ENCODE measurements at places on chromosomes 3 and 15.

GRCh38 chr3:153669527-153669926, 451.7 kb upstream of the ARHGEF26 start:
- DNase-seq: no peak

- no peak for DNase-seq
Observed at GRCh38 chr3:124530916-124531315, 199.3 kb upstream of the UMPS start.

DNA sequence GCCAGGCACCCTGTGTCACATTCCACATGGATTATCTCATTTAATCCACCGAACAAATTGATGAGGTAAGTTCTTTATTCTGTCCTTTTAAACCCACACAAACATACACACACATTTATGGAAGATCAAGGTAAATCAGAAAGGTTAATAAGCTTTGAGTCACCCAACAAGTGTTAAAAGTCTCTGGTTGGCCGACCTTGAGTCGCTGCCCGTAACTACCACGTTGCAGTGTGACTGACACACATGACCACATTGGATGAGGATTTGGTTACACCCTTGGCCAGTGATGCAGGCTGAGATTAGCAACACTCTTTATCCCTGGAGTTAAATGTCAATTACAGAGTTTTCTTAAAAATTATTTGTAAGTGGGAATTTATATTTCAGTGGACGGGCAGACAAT, 19.2 kb downstream of the FOXP1 start:
- DNase-seq: no peak

DNA sequence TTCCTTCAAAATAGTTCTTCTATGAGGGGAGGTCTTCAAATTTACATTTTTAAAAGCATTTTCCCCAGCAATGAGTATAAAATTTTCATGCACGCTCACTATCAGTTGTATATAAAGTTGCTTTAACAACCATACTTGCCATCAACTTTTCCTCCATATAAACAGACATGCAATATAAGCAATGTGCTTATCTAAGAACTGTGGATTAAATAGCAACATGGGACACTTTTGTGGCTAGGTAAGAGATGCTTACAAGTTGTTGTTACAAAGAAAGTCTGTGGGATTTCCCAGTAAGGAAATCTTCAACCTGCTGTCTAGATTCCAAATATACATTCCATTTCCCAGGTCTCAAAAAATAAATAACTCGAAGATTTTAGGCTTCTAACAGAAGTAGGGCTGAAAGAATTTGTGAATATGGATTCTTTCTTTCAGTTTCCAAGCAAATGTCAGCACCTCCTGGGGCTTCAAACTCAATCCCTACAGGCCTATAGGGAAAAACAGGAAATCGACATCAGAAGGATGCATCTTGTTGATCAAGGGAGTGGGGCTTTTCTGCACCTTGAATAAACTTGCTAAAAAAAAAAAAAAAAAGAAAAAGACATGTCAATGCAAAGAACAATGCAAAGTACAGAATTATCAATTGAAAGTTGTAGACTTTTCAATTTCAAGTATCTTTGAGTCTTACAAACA, 16.1 kb downstream of the TNIK start:
- DNase-seq: no peak

- peak; percentile 56 for DNase-seq
Observed at GRCh38 chr3:14548321-14548729, 8.2 kb upstream of the GRIP2 start.

DNA sequence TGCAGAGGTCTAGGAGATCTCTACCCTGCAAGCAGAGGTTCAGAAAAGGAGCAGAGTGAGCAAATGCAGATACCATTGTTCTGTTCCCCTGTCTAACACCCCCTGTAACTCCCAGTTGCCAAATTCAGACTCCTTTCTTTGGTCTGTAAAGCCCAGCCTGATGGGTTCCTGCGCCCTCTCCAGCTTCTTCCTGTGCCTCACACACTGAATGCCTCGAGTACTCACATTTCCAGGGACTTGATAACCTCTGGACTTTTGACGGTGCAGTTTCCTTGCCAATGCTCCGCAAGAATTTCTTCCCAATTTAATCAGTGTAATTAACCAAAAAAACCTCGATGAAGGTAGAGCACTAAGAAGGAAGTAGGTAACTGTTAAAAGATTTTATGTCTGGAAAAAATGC, 19.3 kb downstream of the PDE8A start:
- no peak for DNase-seq

GRCh38 chr3:191795196-191795595, 334.2 kb downstream of the PYDC2 start:
- DNase-seq: no peak

DNA sequence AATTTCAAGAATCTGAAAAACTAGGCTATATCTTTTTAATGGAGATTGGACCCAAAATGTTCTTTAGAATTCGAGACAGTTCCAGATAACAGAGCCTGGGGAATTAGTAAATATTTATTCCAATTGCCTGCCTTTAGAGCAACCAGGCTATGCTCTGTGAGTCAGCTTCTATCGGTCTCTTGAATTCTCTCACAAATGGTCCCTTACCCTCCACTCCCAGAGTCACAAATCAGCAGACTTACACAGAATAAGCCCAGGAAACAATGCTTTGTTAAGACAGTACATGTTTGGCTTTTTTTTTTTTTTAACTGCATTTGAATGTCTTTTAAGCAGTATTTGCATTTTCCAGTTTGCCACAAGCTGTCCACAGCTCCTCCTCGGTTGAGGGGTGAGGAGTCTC, 460.7 kb upstream of the CBLB start:
- peak; percentile 62 for DNase-seq

DNA sequence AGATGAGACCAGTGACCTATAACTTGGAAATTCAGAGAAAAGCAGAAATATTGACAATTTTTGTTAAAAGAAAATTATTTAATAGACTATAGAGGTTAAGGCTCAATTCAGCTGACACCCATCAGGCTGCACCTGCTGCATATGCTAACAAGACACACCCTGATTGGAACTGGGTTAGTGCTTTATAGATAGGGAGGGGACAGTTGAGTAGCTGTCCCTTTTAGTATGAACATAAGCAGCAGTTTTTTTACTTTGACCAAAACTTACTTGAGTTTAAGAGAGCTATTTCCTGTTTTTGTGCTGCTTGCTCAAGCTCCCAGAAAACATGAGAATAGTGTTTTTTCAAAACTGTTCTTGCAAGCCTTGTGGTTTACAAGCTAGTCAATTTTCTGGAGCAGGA, 292.6 kb downstream of the LRRC3B start:
- no peak for DNase-seq

DNA sequence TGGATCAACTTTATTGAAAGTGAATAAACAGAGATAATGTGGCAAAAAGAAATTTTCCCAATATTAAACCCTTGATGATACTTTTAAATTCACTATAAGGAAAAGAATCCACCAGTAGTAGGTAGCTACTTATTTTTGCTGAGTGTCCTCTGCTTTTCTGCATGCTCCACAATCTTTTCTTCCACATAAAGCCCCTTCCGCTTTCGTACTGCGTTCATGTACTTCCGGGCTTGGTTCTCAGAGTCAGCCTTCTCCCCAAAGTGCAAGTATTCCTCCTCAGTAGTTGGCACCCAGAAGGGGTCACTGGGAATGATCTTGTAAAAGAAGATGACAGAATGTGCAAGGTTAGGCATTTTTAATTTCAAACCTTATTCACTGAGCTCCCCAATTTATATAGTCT, 84.4 kb upstream of the MEX3B start:
- DNase-seq: no peak

DNA sequence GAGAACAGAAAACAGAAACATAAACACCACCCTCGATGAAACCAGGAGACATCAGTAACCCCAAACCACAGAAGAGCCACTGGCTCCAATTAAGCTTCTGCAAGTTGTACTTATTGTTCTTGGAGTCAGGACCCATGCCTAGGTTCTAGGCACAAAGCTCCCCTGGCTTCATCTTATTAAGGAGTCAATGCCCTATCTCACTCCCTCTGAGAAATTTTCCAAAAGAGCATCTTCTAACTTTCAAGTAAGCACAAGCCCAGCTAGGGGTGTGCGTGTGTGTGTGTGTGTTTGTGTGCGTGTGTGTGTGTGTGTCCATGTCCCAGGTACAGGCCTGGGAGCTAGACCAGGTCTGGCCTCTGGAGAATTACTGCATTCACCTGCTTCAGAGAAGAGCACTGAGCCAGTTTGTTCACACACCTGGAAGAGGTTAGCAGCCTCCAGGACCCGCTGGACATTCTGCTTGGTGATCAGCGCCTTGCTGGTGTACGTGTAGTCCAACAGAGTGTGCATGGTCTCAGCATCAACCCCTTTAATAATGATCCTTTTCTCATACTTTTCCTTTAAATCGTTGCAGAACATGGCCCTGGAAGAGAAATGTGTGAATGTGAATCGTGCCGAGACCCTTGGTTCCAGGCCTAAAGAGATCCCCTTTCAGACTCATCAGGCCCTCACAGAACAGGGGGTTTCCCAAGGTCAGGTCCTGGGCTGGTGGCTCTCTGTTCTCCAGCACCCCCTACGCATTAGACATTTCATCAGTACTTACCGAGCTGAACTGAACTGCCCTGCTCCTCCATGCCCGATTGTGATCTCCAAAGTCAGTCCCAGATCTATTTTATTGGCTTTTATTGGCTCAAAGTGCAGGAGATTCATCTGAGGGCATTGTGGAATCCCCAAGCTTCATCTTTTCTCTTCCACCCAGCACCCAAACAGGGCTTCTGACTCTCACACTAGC, 27.8 kb downstream of the KLHL6 start:
- DNase-seq: no peak

DNA sequence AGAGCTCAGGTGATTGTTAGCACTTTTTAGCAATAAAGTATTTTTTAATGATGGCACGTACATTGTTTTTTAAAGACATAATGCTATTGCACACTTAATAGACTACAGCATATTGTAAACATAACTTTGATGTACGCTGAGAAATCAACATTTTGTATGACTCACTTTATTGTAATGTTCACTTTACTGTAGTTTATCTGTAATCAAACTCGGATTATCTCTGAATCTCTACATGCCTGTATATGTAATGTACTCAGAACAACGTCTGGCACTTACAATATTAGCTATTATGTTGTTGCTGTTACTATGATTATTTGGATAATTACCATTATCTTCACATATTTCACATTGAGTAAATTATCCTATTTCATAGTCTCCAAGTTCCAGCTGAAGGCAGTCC, 137.9 kb upstream of the CHRM5 start:
- no peak for DNase-seq

DNA sequence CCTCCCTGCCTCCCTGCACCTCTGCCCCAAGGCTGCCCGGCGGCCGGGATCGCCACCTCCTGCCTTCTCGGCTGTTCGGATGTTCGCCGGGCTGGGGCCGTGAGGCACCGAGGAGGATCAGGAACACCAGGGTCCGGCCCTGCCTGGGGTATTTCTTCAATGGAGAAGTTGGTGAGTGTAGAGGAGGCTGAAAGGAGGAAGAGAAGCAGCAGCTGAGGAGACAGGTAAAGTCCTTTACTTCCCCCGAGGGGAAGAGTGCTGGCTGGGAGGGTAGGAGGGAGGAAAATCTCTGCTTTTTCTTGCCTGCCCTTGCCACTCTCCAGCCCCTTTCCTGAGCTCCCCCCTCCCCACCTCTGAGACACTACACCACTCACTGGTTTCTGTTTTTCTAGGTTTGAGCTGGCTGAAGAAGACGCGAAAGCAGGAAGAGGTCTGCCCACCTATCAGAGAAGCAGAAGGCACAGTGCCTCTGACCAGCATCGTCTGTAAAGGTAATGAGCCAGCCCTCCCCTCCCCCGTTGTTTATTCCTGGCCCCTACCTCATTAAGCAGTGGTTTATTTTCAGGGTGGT, 519 bp downstream of the ASB7 start:
- peak; percentile 20 for DNase-seq
